NCI-H1092 treated with DMSO at 0.1 percent for 48 hours (cell line): ENCODE measurements at places on chromosomes 5 and 9.
A peak's percentile ranks its signal among the peaks of the same experiment; 100 is the strongest.

- DNase-seq, result no peak
Measured at GRCh38 chr5:59503220-59503619, 390.3 kb downstream of the PDE4D start.

DNA sequence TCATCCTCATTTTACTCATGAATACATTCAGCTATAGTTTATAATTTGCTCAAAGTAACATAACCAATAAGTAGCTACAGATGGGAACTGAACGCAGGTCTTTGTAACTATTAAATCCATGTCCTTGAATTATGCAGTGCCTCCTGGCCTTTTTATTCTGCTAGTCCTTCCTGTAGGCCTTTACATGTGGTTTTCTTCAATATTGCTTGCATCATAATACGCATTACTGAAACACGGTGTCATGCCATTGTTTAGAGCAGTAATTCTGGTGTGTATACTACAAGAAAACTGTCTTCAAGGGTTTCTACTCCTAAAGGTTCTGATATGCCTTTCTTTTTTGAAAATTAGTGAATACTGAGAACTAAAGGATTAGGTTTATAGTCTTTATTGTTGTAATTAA lies 20.7 kb downstream of the CWC27 start:
- no peak for DNase-seq

- DNase-seq, result peak; percentile 27
Measured at GRCh38 chr5:116947691-116948528, 373.3 kb upstream of the SEMA6A start.

DNA sequence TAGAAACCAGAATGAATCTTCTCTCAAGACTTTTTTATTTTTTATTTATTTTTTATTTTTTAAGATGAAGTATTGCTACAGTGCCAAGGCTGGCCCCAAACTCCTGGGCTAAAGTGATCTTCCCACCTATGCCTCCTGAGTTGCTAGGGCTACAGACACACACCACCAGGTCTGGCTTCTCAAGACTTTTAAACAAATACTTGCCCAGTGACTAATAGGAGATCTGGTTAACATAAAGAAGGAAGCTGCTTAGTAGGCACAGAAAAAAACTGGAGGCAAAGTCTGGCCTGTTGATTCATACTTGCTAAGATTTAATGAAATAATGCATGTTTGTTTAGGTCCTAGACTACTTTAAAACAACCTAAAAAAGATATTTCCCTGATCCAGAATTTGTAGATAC lies 43.8 kb downstream of the SLC38A9 start:
- no peak for DNase-seq

DNA sequence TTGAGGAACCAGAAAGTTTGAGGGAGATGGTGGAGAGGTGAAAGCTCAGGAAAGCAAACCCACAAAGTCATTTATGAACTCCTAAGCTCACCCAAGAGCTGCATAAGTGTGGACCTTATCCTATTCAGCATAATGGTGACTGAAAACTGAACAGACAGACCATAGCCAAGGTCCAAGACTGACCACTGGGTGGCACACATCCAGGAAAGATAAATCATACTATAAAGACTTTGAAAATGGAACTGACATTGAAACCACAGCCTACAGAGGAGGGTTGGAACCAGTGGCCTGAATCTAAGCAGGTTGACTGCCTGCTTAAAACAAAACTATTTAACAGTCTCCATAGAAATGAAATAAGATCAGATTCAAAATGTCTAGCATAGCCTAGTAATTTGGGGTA lies 121.0 kb upstream of the RGS7BP start:
- DNase-seq, result no peak

GRCh38 chr9:134318481-134318891 lies 7.8 kb upstream of the RXRA start:
- no peak for DNase-seq

- no peak for DNase-seq
Measured at GRCh38 chr5:145408048-145408341, 427.1 kb downstream of the PRELID2 start.

DNA sequence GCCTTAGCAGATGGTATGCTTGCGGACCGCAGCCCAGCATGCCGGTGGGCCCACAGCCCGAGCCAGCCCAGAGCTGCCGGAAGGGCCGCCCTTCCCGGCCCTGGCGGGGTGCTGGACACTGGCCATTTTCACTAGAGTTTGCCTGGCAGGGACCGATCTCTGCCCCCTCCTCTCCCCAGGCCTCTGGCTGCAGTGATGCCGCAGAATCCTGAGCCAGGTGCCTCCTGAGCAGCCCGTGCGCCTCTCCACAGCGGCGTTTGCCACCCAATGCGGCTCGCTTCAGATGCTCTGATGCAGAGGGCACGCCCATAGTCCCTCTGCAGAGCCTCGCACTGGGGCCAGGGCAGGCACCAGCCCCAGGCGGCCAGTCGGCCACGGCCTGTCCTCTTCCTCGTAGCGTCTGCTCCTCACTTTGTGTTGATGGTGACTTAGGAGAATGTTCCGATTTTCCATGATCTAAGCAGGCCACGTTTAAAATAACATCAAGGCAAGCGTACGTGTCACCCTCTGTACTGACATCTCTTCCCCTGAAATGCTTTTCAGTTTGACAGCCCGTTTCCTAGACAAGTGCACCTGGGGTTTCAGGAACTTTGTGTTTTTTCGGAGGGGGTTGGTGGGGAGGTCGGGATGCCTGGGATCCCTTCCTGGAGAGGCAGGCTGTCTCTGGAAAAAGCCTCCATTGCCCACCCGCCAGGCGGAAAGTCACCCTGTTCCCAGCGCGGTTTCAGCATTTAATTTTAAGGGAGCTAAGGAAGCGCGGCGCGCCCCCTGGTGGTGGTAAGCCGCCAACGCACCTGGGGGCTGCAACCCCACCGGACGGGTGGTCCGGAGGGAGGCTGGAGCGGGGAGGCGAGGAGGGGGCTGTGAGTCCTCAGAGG lies 29.8 kb upstream of the HMCN2 start:
- peak; percentile 44 for DNase-seq

DNA sequence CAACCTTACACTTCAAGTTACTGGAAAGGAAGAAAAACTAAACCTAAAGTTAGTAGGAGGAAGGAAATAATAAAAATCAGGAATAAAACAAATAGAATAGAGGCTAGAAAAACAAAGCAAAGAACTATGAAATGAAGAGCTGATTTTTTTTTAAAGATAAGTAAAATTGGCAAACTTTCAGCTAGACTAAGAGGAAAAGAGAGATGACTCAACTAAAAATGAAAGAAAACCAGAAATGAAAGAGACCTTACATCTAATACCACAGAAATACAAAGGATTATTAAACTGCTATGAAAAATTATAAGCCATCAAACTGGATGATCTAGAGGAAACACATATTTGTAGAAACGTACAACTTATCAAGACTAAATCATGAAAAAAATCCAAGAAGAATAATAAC lies 60.0 kb downstream of the PRRC1 start:
- no peak for DNase-seq

- no peak for DNase-seq
Measured at GRCh38 chr9:135952664-135953206, 8.4 kb downstream of the UBAC1 start.

- DNase-seq, result peak; percentile 64
Measured at GRCh38 chr5:110354915-110355644, 371.4 kb downstream of the TMEM232 start.

DNA sequence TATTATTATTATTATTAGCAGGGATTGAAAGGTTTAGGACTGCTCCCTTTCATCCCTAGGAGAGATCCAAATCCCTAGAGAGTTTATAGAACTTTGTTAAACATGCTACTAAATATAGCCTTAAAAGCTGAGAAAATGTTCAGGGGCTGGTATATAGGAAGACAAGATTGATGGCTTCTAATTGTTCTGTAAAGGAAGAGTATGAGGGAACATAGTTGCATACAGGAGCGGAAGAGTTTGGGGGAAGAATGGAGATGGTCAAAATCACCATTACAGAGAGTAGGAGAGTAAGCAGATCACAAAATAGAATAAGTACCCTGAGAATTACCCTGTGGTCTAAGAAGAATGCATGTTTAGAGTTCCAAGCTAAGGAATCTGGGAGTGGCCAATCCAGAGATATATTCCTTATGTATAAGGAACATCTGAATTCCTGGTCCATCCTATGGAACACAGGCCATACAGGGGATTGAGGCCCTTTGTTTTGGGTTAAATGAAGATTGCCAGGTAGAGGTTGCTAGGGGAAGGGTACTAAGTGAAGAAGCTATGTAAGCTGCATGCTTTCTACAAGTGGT lies 158.0 kb upstream of the APC start:
- DNase-seq, result no peak

DNA sequence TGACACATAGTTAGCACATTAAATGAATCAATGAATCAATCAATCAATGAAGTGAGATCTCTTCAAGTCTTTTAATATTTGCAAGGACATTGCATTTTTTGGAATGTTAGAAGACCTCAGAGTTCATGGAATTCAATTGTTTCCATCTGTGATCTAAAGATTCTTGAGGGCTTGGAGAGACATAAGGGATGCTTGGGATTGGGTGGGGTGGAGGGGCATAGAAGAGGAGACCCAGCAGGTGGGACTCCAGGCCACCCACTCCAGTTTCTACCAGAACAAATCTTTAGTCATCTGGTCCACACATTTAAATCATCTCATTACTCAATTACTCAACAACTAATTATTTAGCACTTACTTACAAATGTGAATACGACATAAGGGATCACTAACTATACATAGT lies 251.0 kb upstream of the TRIM32 start:
- DNase-seq, result no peak

GRCh38 chr9:97809666-97810344 lies 43.2 kb upstream of the FOXE1 start:
- DNase-seq, result no peak

DNA sequence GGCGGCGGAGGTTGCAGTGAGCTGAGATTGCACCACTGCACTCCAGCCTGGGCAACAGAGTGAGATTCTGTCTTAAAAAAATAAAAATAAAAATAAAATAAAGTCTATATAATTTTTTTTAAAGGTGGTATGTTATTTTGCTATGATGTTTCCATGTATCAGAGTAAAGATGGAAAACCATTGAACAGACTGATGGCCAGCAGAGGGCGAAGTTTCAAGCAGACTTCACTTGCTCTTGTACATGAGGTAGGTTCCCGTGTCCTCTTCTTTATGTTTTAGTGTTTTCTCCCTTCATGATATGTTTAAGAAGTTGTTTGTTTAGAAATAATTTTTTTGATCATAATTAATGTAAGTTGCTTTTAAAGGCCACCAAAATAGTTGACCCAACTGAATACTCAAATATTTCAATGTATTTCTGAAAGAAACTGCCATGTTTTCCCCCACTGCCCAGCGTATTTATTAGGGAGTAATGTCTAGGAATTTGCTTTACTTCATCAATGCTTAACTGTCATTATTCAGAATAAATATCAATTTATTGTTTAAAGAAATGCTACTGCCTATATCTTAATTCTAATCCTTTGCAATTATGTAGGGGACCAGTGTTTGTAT lies 146.4 kb downstream of the HACD4 start:
- DNase-seq, result peak; percentile 48

- DNase-seq, result no peak
Measured at GRCh38 chr9:69812068-69813000, 8.3 kb upstream of the CFAP95 start.

DNA sequence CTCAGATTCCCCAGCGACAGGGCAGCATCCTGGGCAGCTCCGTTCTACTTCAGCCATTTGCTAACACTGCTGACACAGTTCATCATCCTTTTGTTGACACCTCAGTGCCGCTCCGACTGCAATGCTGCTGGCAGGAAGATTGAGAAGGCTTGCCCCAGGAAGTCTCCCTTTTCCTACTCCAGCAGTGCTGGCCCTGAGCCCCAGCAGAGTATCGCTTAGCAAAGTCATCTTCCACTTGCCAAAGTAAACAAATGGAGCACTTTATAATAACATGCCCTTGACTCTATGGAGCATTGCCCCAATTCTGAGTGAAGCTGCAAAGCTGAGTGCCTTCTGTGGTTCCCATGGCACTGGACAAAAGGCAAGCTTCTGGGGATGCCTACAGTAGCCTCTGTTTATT lies 32.2 kb downstream of the PRLR start:
- peak; percentile 79 for DNase-seq
